ENCODE measurements at places on chromosomes 6 and 20.

DNA sequence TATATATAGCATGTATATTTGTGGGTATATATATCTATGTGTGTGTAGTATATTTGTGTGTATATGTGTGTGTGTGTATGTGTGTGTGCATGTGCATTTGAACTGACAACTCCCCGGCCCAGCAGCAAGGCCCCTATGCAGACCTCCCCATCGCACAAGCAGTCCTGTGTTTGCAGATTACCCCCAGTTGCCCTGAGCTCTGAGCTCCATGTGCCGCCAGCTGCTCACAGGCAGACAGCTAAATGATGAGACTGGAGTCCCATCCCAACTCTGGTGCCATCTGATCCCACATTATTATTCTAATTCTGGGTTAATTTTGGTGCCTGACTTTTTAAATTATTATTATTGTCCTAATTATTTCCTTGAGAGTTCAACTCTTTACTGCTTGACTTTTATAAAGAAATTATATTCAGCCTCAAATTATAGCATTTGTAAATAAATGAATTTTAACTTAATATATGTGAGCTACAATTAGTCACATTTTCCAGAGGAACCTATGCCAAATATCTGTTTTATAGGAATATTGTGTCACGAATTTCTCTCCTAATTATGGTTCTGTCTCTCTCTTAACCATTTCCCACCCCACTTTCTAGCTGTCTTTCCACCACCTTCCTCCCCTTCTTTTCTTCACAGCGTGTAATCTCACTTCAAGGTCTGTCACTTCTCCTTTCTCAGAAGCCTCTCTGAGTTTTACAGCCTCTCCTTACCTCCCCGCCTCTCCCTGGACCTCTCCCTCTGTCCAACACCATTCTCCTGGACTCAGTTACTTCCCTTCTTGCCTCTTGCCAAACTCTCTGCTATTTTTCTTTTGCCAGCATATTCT is 90.6 kb upstream of the SYNDIG1 start:
- no peak for DNase-seq

GRCh38 chr6:85041376-85041775 is 277.0 kb upstream of the TBX18 start:
- no peak for DNase-seq

- DNase-seq: no peak
Observed at GRCh38 chr6:96101564-96101963, 85.8 kb downstream of the FUT9 start.

DNA sequence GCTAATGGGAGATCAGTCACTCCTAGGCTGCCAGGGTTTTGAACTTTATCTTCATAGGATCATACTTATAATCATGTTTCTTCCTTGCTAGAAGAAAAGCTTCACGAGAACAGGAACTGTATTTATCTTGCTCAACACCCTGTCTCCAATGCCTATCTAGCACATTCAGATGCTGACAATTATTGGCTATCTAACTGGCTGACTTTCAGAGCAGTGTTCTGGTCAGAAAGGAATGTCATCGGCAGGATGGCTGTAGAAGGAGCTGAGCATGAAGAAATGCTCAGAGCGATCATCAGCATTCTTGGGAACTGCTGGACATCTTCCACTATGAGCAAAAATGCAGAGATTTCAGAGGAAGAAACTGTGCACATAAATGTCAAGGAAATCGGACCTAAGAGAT is 628.0 kb upstream of the NRSN1 start:
- no peak for DNase-seq

DNA sequence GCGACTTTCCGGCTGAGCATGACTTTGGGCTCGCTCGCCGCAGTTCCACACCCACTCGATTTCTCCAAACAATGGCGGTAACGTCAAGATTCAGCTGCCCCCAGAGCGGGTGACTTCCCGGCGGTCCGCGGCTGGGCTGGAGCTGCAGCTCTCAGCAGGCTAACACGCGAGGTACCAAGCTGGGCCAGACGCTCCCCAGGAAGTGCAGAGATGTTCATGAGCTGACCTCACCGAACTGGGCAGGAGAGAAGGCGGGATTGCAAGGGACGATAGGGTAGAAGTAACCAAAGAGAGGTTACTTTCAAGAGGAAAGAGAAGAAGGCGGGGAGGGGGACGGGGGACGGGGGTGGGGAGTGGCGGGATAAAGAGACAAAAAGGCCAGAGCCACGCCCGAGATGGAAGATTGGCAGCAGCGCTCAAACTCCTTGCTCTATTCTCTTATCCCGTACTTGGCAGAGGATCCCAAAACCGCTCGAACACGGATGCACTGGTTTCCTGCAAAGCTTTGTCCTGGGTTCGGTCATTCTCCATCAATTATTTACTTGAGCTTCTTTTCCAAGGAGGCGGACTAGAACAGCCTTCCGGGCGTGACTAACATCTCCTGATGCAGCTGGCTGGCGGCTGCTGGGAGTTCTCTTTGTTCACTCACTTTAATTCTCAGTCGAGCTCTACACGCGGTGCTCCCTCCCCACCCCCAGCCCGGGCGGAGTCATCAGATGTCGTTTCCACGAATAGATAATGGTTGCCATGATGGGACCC is at the start of gene MTCL3:
TSS of gene MTCL3 (minus strand) at position 626 of the 759 bp plus-strand sequence.
- peak; percentile 55 for DNase-seq

DNA sequence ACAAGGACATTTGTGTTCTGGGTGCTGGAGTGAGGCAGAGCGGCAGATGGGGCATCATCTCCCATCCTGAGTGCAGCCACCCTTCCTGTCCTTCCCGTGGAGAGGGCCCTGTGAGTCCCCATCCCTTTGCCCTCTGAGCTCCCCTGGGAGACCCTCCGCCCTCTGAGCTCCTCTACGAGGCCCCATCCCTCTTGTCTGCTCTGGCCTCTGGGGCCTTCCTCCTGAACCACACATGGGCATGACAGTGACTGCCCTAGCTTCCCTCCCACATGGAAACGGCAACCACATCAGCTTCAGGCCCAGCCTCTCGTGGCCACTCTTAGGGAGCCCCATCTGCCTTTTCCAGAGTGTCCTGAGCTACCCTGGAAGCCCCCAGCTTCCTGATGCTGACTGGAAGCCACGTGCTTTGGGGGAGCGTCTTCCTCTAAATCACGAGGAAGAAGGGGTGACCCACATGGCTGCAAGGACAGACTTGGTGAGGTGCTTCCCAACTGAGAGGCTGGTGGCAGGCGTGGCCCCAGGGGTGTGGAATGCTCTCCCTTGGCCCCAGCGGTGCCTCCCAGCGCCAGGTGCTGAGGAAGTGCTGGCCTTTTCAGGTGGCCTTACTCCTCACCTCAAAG is 52.6 kb downstream of the GINS1 start:
- no peak for DNase-seq

GRCh38 chr6:81761197-81761596 is 8.7 kb upstream of the TENT5A start:
- DNase-seq: no peak

- DNase-seq: no peak
Observed at GRCh38 chr6:44201638-44202303, 15.0 kb upstream of the MYMX start.

GRCh38 chr20:24056491-24056890 is 67.9 kb upstream of the GGTLC1 start:
- no peak for DNase-seq

DNA sequence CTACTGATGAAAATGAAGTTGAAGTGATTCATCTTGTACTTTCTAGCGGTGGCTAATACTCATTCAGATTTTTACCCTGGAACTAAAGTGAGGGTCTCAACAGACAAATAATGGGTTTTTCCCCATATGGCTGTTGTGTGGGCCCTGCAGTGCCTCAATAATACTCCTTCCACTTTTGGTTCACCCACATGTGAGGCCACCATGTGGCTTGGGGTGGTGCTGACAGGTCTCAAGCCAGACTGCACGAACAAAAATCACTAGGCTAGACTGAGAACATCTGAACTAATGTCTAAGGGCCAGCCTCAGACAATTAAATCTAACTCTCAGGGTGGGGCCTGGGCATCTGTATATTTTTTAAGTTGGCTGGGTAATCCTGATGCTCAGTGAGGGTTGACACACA is 7.9 kb upstream of the COL12A1 start:
- no peak for DNase-seq

DNA sequence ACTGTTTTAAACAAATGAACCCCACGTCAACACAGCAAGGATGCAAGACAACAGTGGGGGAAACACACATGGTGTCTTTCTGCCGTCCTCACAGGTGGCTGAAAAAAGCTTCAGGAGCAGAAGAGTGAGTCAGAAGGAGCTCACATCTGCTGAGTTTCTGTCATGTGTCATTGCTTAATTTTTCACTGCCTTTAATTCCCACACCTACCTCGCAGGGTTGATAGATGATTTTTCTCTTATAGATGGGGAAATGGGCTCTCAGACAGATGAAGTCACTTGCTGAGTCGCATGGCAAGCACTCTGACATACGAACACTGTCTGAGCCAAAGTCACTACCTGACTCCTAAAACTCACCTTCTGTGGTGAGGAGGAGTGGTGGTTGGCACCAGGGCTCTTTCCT is 28.3 kb upstream of the CARMIL1 start:
- DNase-seq: peak; percentile 60

GRCh38 chr20:1423625-1424106 is 30.8 kb upstream of the FKBP1A start:
- peak; percentile 15 for DNase-seq

GRCh38 chr6:125974214-125974866 is 12.0 kb upstream of the TRMT11 start:
- DNase-seq: no peak

- DNase-seq: no peak
Observed at GRCh38 chr6:167325766-167326165, 880 bp downstream of the TTLL2 start.

GRCh38 chr20:36591854-36592641 is 13.5 kb upstream of the RAB5IF start:
- peak; percentile 51 for DNase-seq

DNA sequence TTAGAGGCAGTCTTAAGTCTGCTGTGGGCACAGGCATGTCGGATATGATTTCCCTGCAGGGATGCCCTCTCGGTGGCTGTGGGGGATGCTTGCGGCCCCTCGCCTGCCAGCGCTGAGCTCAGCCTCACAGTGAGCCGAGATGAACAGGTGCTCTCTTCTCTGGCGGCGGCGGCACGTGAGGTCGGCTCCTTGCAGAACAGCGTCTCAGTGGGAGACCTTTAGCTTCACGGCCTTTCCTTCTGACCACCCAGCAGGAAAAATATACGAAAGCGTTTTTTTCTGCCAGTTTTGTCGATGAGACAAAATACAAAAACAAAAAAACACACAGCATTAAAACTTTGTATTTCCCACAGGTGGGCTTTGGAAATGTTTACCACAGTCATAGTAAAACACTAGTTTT is 23.6 kb downstream of the FOXA2 start:
- DNase-seq: no peak

- DNase-seq: no peak
Observed at GRCh38 chr6:10520468-10520867, 683 bp upstream of the GCNT2 start.

GRCh38 chr20:46811224-46812084 is 83.2 kb upstream of the EYA2 start:
- DNase-seq: no peak

DNA sequence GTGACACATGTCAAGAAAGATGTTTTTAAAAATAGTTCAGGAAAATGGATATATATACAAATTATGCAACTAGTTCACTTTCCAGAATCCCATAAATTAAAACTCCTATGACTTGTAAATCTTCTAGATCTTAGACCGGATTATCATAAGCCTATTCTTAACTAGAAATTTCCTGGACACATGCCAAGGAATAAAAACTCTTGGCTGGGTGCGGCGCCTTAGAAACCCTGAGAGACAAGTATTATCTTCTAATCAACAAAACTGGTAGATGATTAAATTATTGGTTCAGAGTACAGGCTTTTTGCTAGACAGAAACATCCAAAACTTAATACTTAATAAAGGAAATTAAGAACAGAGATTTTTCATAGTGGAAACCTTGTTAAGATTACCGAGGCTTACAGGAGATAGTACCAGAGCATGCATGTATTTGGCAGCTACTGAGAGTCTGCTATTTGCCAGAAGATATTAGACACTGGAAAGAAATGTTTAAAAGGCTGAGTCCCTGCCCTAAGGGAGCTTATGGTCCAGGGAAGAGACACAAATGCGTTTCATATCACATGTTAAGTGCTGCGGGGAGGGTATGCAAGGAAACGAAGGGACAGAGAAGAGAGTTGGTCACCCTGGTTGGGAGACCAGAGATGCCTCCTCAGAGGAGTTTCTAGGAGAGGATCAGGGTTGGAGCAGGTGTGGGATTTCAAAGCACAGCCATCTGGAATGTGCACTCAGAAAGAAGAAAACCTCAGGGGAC is 46.5 kb upstream of the IFNGR1 start:
- no peak for DNase-seq

DNA sequence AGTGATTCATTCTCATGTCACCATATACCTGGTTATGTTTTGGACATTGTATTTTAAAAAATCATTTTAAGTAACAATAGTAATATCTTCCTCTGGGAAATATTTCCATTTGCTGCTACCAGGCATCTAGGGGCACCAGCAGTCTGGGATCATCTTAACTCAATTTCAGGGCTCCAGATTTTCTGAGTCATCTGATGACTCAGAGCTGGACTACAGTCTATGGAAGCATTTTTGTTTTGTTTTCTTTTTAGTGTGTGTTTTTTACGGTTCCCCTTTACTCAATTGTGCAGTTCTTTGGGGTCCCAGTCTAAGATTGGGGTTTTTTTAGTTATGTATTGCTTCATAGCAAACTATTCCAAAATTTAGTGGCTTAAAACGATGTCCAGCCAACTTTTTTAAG is 5.7 kb upstream of the FKBP5 start:
- DNase-seq: no peak

DNA sequence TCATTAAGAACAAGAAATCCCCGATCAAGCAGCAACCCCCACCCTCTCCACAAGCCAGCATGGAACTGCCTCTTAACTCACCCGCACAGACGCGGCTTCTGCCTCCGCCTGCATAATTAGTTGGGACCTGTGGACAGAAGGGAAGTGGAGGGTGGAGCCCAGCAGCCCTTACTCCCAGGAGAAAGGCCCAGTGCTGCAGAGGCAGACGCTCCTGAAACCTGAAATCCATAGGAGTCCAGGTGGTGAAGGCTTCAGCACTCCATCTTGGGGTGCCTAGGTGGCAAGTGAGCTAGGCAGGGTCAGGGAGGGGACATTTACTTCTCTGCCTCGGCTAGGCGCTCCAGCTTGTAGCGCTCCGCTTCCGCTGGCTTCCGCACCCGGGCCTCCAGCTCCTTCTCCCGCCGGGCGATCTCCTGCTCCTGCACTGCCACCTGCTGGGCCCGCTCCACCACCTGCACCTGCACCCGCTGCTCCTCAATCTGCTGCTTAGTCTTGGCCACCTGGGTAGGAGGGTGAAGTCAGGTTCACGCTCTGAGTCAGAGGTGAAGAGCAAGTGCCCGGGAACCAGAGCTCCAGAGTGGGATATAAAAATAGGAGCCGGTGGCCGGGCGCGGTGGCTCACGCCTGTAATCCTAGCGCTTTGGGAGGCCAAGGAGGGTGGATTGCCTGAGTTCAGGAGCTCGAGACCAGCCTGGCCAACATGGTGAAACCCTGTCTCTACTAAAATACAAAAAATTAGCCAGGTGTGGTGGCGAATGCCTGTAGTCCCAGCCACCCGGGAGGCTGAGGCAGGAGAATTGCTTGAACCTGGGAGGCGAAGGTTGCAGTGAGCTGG is 10.7 kb downstream of the TUBB start:
- DNase-seq: peak; percentile 91

- DNase-seq: no peak
Observed at GRCh38 chr6:10485406-10485805, 35.7 kb upstream of the GCNT2 start.

Measured in stimulated activated CD4-positive, alpha-beta T cell treated with anti-CD3 and anti-CD28 coated beads, Interleukin-1b, Interleukin-23, amount 100 ng/mL, for 48 hours (primary cell).